ENCODE measurements at places on chromosomes 11 and 22. TPM values are rescaled to one million over a fixed set of nuclear protein-coding genes. Genes with fewer than 3 reads are reported as not detected.

The LMNTD2 gene
- 3.8 TPM for total RNA-seq

The MAPK8IP2 gene
- total RNA-seq, result 4.1 TPM

The CTNND1 gene
- 126 TPM for total RNA-seq

DNA sequence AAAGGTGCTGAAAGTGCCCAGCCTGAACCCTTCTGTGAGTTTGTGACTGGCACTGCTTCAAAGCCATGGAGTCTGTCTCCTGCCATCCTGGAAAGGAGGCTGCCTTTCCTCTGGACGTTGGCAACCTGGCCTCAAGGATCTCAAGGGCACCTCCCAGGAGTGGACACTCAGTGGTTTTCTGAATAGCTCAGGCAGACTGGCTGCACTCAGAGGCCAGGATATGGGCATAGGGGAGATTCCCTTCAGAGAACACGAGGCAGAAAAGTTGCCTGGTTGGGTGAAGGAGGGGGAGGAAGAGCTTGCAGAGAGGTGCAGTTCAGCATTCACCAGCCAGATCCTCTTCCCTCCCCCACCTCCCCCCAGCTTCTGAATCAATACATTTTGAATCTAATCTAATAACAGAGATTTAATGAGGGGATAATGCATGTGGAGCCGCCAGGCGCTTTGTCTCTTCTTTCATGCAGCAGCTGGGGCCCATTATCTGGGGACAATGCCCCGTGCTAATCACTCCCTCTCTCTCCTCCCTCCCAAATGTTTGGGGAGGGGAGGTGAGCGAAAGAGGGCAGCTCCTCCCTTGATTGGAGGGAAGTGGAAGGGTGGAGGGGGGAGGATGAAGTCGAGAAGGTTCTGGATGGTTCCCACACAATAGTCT is 17.7 kb downstream of the HTR3A start:
- H3K4me1 ChIP-seq, result no peaks in the 10 kb centered on the region
- H3K4me3 ChIP-seq, result no peak overlapping the region
- no peak overlapping the region for H3K27ac ChIP-seq
- H3K27me3 ChIP-seq, result peaks cover 52% of the 10 kb centered on the region
- no peak for DNase-seq

DNA sequence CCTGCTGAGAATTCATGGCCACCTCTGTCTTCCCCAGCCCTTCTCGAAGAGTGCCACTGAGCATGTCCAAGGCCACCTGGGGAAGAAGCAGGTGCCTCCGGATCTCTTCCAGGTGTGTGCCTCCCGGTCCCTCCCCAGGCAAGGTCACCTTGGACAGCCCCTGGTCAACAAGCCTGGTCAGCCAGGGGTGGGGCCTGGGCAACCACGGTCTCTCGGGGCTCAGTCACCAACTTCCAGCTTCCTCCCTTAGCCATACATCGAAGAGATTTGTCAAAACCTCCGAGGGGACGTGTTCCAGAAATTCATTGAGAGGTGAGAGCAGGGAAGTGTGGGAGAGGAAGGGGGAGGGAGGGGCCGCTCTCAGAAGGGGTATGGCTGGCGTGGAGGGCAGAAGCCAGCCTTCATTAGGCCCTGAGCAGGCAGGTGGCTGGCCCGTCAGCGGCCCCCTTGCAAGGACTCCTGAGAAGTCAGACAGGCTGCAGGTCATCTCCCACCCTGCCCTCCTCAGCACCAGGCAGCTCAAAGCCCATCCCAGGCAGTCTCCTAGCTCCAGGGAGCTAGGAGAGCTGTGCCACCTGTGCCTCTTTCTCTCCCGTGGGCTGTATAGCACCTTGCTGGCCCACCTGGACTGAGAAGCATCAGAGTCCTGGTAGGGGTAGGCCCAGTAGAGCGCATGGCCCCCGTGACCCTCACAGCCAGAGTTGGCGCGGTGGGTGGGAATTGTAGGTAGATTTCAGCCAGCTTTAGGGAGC is 9.3 kb upstream of the ANKRD13D start:
- no peak overlapping the region for H3K4me3 ChIP-seq
- peak; percentile 68 for DNase-seq
- H3K36me3 ChIP-seq, result peaks cover 12% of the 10 kb centered on the region

- H3K4me1 ChIP-seq, result peaks cover 41% of the 10 kb centered on the region
- no peak overlapping the region for H3K4me3 ChIP-seq
- peak overlapping the region; percentile 17 for H3K27ac ChIP-seq
- no peaks in the 10 kb centered on the region for H3K36me3 ChIP-seq
- H3K27me3 ChIP-seq, result no peaks in the 10 kb centered on the region
- no peak for DNase-seq
Measured at GRCh38 chr11:11871991-11872401, 30.2 kb downstream of the USP47 start.

GRCh38 chr22:21865041-21865440 is 2.4 kb downstream of the MAPK1 start:
- peaks cover 69% of the 10 kb centered on the region for H3K4me1 ChIP-seq
- peak overlapping the region; percentile 93 for H3K27ac ChIP-seq
- no peak for DNase-seq
